ENCODE measurements at places on chromosomes 7 and 10.
A peak's percentile ranks its signal among the peaks of the same experiment; 100 is the strongest.

DNA sequence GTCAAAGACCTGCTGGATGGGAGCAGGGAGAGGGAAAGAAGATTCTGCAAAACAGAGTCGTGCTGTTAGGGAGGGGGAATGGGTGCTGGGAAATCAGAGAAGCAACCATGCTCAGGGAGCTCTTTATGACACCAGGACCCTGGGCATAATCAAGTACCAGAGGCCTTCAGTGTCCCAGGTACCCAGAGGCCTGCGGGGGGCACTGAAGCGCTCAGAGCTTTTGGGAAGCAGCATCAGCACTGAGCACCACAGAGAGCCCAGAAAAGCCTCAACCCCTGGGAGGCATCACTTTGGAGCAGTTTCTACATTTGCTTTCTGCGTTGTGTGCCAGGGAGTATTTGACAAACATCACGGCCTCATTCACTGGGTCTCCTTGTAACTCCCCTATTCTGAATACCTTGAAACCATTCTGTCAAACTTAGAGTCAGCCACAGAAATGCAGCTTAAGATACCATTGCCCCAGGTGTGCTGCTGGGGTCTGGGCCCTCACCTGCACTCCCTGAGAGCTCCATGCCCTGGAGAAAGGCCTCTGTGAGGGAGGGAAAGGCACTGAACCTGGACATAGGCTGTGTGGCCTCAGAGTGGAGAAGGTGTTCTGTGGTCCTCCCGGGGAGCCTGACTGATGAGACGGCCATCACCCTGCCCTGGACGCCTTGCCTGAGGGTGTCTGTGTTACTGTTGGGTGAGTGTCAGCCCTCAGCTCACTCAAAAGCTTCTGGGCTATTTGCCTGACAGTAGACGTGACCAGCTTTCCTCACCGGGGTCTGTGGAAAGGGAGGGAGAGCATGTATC, 37.1 kb downstream of the CXCL12 start:
- no peak for DNase-seq

- DNase-seq = no peak
These were observed 108.7 kb downstream of the NRBF2 start for GRCh38 chr10:63241841-63242281.

DNA sequence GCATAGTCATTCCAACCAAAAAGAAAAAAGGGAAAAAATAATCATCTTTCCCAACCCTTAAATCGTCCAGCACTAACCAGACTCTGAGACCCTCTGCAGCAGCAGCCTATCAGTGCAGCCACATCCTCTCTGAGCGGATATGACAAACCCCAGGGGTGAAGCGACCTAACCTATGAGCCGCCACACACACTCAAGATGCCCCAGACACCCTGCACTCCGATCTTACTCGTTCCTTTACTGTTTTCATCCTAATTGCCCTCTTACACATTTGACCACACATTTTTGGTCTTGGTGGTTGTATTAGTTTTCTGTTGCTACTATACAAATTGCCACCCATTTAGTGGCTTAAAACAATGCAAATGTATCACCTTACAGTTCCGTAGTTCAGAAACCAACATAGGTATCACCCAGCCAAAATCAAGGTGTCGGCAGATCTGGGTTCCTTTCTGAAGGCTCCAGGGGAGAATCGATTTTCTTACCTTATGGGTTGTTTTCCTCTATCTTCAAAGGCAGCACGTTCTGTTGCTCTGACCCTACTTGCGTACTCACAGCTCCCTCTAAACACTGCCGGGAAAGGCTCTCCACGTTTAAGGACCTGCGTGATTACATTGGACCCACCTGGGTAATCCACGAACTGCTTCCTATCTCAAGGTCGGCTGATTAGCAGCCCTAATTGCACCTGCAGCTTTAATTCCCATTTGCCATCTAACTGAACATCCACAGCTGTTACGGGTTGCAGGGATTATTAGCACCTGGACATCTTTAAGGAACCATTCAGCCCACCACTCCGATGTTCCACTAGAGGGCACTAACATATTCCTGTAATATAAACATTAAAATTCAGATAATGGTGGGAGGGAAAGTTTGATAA, 37.3 kb upstream of the PRSS1 start:
- DNase-seq = peak; percentile 72

DNA sequence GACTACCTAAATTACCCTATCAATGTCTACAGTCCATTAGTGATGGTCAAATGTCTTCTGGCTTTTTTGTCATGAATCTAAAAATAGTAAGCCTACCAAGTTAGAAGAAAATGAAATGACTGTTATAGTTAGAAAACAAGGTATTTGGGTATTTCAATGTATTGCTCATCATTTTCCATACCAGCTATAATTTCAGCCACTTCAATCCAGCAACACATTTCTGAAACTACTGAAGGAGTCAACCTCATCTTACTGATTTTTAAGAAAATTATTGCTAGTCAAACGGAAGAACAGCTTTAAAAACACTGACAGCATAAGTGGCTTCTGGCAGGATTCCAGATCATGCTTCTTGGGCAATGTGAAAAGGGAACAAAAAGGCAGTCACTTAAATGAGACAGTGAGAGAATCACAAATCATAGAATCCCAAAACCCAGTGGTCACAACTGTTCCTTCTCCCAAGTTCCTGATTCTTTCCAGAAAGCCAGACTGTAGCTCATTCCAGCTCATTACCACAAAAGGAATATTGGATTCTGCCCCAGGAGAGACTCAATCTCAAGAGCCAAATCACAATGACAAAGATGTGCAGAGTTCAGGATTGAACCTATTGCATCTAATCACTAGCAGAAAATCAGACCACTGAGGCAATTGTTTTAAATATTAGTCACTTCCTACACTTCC, 61.2 kb upstream of the LRRN3 start:
- peak; percentile 10 for DNase-seq

DNA sequence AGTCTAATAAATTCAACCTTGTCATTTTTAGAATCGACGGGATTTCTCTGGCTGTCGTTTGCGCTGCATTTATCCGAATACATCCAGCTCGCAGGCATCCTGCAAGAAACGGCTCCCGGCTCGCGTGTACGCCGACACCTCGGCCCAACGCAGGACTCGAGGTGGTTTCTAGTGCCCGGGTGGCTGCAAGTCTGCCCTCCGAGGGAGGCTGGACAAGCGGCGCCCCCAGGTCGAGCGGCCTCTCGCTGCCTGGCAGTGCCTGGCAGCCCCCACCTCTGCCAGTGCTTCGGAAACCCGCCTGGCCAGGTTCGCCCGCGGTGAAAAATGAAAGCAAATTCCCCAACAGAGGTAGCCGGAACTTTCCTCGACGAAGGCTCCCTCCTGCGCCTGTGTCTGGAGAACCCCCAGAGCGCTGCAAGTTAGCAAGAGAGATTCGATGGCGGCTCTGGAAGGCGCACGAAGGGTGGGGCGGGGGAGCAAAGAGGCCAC, 5.7 kb upstream of the ZNF503 start:
- DNase-seq = no peak

- DNase-seq = peak; percentile 72
These were observed 13.6 kb upstream of the ITGB1 start for GRCh38 chr10:32971536-32972091.

GRCh38 chr7:131525820-131526219, 30.6 kb downstream of the PODXL start:
- DNase-seq = no peak

DNA sequence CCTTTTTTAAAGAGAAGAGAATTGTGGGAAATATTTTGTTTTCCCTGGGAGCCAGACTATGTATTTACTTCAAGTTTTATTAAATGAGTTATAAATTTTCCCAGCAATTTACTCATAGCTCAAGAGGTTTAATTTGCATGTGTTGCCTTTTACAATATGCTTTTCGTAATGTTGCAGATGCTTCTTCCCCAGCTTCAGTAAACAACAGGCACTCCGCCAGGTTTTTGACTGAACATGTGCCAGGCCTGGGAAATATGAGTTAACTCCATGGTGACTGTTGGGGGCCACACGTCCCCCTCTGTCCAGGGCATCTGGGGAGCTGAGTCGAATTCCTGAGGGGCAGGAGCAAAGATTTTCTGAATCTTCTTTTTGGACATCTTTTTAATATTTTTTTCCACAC, 545.7 kb downstream of the LRMDA start:
- DNase-seq = no peak

DNA sequence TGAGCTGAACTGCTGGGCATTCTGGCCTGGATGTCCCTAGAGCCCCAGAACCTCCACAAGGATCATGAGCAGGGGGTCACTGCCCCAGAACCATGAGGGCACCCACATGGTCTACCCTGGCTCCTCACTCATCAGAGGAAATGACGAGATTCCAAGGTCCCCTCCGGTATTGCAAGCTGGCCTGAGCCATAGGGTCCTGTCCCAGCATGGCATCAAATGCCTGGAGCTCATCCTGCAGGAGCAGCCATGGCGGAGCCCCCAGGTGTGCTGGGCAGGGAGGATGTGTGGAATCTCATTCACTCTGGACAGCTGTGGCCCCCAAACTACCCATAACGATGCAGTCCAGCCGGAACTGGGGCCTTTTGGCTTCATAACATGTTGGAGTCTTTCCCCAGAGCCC, 66.6 kb upstream of the ANTXRL start:
- no peak for DNase-seq

GRCh38 chr10:43047288-43047970, 29.4 kb upstream of the RET start:
- DNase-seq = no peak

DNA sequence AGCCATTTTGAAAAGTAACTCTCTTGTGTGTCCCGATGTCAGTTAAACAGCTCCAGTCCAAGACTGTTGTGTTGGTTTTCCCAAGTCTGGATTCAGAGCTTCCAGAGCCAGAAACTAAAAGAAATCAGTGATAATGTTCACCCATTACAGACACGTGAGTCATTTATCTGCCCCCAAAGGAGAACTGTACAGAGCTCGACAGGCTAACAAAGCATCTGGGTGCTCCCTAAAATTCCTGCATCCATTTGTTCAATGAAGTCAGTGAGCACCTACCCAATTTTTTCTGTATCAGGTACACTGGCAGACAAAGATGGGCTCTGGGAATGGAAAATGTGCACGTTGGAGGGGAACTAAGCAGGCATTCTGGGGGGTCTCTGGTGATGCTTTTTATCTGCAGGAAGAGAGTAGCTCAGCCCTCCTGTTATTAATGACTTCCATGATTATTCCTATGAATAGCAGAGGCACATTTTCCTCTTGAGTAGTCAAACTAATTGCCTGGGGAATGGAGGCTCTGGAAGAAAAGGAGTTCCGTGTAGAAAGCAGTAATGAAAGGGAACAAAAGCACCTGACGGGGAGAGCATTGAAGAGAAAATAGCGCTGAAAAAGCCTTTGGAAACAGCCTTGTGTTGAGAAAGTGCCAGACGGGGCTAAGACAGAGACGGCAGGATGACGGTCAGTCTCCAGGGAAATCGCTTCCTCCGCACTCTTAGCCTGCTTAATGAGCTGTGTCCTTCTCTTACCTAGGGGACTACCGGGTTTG, 75.3 kb downstream of the GAD2 start:
- no peak for DNase-seq

- DNase-seq = peak; percentile 51
These were observed 3.8 kb downstream of the RELN start for GRCh38 chr7:103985565-103986126.

- DNase-seq = no peak
These were observed 179.2 kb downstream of the SH3PXD2A start for GRCh38 chr10:103676058-103676785.

- no peak for DNase-seq
These were observed 373.3 kb upstream of the PRKCQ start for GRCh38 chr10:6953271-6953801.

DNA sequence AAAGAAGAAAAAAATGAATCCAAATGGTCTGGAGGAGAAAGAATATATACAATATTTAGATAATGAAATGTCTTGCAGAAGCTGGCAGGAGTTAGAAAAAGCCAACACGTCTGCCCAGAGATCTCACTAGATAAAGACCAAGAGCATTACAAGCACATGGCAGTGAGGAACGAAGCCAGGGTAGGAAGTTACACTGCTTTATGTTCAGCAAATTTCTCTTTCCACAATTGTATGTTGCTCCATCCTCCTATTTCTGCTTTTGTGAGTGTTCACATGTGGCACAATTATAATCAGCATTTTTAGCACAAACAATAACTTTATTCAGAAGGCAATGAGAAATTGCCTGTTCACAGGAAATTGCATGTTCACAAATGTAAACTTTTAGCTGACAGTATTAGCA, 53.7 kb downstream of the LRRC17 start:
- no peak for DNase-seq

DNA sequence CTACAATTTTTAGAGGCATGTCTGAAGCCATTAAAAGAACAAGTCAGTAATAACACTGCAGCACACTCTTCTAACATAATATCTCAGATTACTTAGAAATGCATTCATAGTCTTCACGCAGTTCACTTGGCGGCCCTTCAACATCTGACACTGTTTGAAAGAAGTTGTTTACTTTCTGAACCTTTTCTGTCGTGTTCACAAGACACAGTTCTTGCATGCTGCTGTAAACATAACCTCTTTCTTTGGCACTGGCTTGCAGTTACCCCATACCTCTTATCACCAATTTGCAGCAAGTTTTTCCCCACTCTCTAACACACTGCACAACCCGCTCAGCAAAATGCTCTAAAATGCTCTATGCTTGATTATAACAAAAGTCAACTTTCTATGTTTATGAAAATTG, 12.0 kb downstream of the PIP4K2A start:
- DNase-seq = no peak

DNA sequence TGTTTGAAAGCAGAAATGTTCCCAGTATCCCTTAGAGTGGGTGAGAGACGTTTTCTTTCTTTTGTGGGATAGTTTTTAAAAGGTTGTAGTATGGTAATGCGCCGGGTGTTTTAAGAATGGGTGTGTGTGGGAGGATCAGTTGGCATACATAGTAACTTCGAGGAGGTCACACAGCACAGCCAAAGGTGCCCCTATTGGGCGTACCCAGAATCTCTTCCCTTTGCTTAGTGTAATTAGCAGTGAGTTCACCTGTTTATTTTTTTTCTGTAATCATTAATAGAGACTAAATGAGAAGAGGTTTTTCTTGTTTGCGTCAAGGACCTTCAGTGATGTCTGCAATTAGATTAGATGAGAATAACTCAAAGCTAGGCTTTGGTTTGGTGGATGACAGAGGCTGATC, 1.5 kb downstream of the PLEKHA8 start:
- DNase-seq = peak; percentile 25

GRCh38 chr10:43278216-43278615, 11.4 kb upstream of the RASGEF1A start:
- no peak for DNase-seq

GRCh38 chr7:74289659-74290552, 699 bp downstream of the CLIP2 start:
- DNase-seq = no peak

DNA sequence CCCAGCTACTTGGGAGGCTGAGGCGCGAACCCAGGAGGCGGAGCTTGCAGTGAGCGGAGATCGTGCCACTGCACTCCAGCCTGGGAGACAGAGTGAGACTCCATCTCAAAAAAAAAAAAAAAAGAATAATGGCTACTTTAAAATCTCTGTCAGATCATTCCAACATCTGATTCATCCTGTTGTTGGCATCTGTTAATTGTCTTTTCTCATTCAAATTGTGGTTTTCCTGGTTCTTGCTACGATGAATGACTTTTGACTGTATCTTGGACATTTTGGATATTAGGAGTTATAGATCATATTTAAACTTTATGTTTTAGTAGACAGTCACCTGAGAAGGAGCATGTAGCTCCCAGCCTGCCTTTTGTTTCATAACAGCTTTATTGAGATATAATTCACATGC, 8.5 kb downstream of the TPST1 start:
- no peak for DNase-seq
